ENCODE measurements at places on chromosomes 11 and 22. TPM values are rescaled to one million over a fixed set of nuclear protein-coding genes. Genes with fewer than 3 reads are reported as not detected.

GRCh38 chr11:108985945-108986279 is 321.0 kb downstream of the DDX10 start:
- DNase-seq = no peak

- no peak for DNase-seq
Measured at GRCh38 chr11:124467381-124467927, 22.0 kb upstream of the OR8B8 start.

DNA sequence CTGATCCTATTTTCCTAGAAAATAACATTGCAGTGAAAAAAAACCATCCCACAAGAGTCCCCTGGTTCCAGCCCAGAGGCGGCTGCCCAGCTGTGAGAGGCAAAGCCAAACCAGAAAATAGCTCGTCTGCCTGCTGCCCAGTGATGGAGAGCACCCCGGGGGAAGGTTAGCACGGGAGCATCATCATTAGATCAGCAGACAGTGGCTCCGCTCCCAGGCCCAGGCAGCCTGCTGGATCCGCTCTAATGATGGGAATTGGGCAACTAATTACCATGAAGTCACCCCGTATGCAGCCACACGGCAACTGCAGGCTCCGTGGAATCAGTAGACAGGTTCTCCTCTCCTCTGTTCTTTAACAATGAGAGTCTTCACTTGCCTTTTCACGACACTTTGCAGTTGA is 17.1 kb upstream of the B3GAT1 start:
- DNase-seq = no peak

GRCh38 chr11:93082900-93083299 is 113.4 kb downstream of the MTNR1B start:
- no peak for DNase-seq

GRCh38 chr11:33162831-33163230 is 1.6 kb upstream of the CSTF3 start:
- no peak for DNase-seq

- DNase-seq = no peak
Measured at GRCh38 chr11:60672255-60672654, 27.2 kb upstream of the MS4A8 start.

- DNase-seq = no peak
Measured at GRCh38 chr22:21876486-21877176, 9.2 kb upstream of the MAPK1 start.

- no peak for DNase-seq
Measured at GRCh38 chr22:35092406-35092805, 26.4 kb downstream of the ISX start.

GRCh38 chr11:122521626-122522025 is 133.9 kb upstream of the UBASH3B start:
- no peak for DNase-seq

DNA sequence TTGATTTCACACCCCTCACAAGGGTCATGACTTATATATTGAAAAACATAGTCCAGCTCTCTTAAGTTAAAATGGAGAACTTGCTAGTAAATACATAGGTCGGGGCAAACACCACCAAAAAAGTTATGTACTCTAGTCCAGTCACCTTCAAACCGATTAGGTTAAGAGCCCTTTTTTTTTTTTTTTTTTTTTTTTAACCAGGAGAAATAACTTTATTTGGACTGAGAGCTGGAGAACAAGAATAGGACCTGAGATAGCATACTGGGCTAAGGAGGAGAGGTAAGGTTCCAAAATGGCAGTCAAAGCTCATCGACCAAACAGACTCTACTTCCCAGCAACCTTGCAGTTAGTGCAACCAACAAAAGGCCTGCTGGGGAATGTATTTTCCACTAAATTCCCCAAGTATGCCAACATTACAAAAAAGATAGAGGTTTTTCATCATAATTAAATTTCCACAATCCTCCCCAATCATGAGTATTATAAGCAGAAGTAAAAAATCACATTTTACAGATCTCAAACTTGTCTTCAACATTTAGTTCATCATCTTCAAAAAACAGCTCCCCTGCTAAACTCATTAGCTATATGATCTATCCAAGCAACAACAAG is 3.8 kb downstream of the TMEM41B start:
- no peak for DNase-seq

DNA sequence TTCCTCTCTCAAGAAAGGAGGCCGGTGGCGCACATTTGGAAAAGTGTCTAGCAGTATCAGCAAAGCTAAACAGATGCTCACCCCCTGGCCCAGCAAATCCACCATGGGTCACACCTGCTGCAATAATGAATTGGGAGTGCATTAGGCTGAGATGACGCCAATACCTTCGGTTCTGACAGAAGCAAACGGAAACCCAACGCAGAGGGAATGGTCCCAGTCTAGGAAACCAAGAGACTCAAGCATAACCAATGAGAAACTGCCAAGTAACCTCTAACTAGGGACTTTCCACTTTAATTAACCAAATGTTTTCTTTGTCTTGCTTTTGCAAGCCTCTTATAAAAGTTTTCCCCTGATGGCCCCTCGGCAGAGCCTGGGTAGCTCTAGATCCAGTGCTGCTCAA is 64.2 kb upstream of the SLC22A12 start:
- DNase-seq = no peak

GRCh38 chr11:39374963-39375698 is 2084.3 kb downstream of the LRRC4C start:
- DNase-seq = no peak

DNA sequence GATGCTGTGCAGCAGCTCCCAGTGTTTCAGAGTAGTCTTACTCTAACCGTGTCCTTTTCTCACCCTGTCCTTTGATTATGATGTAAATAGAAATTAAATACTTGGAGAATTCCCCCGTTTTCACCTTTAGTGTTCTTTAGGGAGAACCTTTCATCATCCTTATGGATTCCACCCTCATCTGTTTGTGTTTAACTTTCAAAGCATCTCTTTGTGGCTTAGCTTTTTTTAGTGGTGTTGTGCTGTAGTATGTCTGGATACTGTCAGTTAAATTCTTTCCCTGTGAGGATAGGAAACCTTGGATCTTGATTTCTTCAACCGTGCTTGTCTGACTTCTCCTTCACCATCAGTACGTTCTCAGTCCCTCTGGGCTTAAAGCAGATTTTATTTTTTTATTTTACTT is 48.5 kb downstream of the PPP6R3 start:
- no peak for DNase-seq

- DNase-seq = no peak
Measured at GRCh38 chr22:28268171-28268570, 349.1 kb upstream of the PITPNB start.

GRCh38 chr11:47573321-47573720 is 5.4 kb downstream of the KBTBD4 start:
- DNase-seq = no peak

The MMP13 gene
- not detected for total RNA-seq

The OR10D3 gene
- total RNA-seq = not detected

The RASSF7 gene
- 117 TPM for total RNA-seq

The MS4A12 gene
- total RNA-seq = 666 TPM

The OR51B4 gene
- total RNA-seq = not detected

The KRTAP5-9 gene
- 1.2 TPM for total RNA-seq

The STK33 gene
- total RNA-seq = 1.2 TPM

The CRYBA4 gene
- total RNA-seq = not detected

The MPPED1 gene
- total RNA-seq = not detected

The TMEM135 gene
- total RNA-seq = 37.2 TPM

The SLC5A1 gene
- total RNA-seq = 53.6 TPM

The IFITM10 gene
- total RNA-seq = 1.7 TPM
